ENCODE measurements at places on chromosomes 3 and 15.

DNA sequence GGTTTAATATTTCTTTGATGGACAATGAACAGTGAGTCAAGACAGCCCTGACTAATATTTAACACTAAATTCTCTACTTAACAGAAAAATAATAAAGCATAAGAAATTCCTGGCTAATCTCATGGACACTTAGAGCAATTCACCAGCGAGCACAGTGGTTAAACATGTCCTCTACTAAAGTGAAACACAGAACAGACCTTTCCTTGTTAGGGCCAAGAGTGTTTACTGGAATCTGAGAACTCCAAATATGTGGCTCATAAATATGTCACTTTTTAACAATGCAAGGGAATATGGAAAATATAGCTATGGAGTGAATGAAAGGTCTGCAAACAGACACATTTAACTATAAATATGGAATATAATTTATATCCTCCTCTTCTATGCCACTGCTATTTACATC is 18.6 kb upstream of the IGSF10 start:
- no peak for DNase-seq

- no peak for DNase-seq
Measured at GRCh38 chr3:148957586-148957985, 33.8 kb upstream of the GYG1 start.

GRCh38 chr3:182165234-182165633 is 453.5 kb downstream of the SOX2 start:
- DNase-seq = no peak

- DNase-seq = no peak
Measured at GRCh38 chr3:58639001-58639400, 27.6 kb downstream of the FAM3D start.

GRCh38 chr3:126677862-126678503 is 23.1 kb upstream of the TXNRD3 start:
- DNase-seq = no peak

DNA sequence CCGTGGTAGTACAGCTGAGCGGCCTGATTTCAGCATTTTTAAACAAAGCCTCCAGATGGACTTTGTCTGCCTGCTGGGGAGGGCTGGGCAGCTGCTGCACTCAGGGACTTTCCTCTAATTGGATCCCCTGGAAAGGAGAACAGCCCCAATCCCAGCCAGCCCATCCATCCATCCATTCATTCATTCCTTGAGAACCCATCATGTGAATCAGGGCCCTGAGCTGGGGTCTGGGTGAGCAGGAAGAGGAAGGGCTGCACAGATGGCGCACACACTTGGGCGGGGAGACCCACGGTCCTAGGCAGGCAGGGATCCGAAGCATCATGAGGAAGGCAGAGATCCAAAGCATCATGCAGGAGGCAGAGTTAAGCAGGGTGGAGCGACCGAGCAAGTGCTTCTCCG is 45.7 kb downstream of the TPRA1 start:
- DNase-seq = no peak

- DNase-seq = peak; percentile 8
Measured at GRCh38 chr15:42239528-42240182, 31.6 kb upstream of the VPS39 start.

DNA sequence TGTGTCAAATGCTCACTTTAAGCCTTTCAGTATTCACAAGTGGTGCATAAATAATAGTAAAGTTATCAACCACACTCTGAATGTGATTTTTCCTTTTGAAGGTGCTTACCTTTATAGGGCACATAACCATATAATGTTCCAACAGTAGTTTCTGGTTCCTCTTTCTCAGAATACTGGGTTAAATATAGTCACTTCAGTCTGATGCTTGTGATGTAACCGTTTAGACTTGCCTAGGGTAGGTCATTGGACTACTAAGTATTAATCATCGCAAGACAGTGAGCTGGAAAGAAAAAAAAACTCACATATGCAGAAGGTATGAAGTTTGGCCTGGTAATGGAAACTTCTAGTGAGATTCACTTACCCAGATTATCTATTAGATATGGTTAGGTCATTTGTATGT is 1.9 kb downstream of the KBTBD8 start:
- DNase-seq = no peak

DNA sequence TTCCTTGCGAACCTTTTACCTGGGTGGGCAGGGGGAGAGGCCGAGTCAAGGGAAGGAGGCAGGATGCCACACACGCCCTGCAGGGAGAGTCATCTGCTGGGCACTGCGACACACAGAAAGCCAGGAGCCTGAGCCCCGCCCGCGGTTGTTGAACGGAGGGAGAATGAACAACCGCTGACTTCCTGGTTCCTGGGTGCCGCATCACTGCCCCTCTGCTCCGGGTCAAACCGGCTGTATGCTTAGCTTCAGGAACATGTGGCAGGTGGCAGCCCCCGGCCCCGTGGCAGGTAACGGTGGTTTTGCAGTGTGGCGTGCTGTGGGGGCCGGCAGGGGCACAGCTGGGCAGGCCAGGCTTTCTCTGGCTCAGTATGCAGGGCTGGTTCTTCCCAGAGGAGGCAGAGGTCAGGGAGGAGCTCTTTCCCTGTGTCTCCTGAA is 33.4 kb downstream of the APBA2 start:
- DNase-seq = no peak

- no peak for DNase-seq
Measured at GRCh38 chr15:64763021-64763420, 12.4 kb downstream of the RBPMS2 start.

DNA sequence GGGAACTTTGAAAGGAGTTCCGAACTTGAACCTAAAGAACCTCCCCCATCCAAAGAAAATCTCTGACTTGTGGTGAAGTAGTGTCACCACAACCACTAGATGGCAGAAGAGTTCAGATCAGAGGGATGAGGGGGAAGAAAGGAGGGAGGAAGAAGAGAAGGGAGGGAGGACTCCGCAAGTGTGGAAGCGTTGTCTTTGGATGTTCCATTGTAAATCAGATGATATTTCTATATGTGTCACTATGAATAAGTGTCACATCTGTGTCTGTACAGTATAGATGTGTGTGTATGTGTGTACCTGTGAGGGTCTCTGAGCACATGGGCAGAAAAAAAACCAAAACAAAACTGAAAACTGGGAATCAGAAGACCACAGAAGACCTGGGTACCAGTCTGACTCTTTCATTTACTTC is 16.9 kb downstream of the SLC24A1 start:
- peak; percentile 44 for DNase-seq

GRCh38 chr3:32882189-32882588 is 64.4 kb downstream of the TRIM71 start:
- no peak for DNase-seq

DNA sequence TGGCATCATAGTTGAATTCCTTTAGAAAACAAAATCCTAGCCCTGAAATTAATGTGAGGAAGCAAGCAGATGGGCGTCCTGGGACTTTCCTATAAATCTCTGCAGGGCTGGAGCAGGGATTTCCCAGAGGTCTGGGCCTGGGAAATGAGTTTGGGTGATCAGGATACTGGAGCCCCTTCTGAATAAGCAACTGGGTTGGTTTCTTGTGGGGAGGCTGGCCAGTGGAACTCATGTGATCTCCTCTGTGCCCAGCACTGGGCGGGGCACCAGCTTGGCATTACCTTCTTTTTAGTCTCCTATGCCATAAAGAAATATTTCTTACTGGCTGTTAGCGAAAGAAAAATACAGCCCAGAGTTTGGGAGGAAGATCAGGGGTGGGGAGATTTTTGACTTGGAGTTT is 1.7 kb downstream of the THSD4 start:
- no peak for DNase-seq

DNA sequence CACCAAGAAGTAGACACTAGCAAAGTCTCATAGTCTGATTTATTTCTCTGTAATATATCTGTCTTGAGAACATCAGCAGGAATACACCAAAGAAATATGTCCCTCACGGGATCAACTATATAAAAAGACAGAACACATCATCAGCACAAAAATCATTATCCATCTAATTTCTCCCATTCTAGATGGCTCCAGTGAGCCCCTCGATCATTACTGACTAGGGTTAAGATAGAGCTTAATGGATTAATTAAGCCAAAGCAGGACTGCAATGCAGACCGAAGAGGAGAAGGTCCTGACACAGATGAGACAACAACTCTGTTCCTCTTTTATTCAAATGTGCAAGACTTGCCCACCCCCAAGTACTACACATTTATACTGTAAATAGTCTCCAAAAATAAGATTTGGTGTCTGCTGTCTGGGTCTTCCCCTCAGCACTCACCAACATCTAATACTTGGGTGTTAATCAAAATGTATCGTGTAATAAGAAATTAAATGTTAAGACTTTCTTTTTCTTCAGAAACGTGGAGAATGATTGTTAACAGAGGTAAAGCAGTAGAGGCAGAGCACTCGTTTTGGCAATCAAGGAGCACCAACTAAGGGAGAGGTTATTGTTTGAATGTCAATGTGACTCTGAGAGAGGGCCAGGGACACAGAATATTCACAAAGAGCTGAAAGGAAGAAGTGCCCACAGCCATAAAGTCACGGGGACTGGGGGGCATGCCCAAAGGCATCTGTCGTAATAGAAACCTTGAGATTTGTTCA is 133.6 kb downstream of the TIGIT start:
- no peak for DNase-seq

DNA sequence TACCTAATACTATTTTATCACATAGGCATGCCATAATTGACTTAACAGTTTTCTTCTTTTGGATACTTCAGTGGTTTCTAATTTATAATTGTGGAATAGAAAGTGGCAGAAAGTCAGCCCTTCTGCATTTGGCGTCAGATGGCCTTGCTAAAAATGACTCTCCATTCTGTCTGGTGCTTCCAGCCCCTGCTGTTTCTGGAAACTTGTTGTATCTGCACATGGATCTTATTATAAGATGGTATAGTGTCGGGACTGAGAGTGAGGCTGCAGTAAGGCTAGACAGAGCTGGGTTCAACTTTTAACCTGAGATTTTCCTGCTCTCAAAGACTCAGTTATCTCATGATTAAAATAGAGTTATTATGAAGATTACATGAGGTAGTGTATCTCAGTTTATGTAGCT is 74.8 kb upstream of the WDR72 start:
- no peak for DNase-seq

DNA sequence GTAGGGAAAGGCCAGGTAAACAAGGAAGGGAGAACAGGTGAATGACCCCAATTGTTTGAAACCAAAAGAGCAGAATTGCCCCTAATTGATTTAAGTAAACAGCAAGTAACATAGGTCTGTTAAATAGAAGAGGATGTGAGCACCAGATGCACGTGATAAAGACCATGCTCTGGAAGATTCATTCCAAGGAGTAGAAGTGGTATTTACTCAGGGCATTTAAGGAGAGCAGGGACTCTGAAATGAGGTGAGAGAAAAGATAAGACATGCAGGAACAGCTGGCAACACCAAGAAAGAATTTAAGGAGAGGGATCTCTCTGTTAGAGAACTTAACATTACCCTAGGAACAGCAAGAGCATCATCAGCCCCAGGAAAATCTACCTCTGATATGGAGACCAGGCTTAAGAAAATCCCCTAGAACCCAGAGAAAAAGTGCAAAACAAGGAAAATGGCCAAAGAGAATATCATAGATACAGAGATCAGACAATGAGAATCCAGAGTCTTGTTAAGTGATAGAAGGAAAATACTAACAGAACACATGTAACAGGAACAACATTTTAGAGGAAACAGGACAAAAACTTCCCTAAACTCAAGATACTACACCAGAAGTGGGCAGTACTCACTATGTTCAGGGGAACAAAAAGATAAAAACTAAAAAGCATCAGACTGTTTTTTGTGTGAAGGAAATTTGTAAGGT is 6.4 kb downstream of the NUDT16 start:
- DNase-seq = no peak
